ENCODE measurements at places on chromosomes 5 and 9.

DNA sequence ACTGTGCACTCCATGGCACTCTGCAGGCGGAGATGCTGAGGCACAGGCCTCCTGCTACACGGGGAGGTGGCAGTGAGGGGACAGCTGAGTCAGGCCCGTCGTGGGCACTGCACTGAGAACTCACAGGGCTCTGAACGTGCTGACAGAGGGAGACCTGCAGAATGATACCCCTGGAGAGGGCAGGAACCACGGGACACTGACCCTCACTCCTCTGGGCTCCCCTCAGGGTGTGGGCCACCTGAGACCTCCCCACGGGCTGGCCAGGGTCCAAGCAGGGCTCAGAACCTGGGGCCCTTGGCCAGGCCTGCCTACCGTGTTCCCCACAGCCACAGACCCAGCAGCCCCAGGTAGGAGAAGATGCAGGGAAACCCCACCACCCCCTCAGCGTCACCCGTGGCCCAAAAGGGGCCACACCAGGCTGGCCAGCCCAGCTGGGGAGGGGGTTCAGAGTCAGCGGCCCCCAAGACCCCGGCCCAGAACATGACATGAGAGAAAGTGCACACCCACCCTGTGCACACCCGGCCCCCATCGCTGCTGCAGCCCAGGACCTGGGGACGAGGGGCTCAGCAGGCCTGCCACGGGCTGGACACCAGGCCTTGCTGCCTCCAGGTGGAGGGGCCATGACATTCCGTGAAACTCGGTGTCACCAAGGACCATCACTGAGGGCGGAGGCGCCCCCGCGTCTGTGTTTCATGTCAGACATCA lies 30.9 kb downstream of the GLT6D1 start:
- DNase-seq: no peak

DNA sequence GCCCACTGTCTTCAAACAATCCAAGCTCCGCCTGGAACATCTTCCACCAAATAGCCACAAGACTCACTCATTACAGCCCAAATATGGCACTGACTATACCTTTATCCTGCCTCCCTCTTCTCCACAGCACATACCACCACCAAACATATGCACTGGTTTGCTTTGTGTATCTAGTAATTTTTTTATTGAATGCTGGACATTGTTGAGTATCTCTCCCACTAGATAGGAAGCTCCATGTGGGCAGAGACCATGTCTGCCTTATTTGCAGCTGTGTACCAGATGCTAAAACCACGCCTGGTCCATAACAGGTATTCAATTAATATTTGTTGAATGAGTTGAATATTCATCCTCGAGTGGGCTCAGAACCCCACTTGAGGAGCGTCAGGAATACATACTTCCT lies 67.2 kb upstream of the FUBP3 start:
- DNase-seq: no peak

DNA sequence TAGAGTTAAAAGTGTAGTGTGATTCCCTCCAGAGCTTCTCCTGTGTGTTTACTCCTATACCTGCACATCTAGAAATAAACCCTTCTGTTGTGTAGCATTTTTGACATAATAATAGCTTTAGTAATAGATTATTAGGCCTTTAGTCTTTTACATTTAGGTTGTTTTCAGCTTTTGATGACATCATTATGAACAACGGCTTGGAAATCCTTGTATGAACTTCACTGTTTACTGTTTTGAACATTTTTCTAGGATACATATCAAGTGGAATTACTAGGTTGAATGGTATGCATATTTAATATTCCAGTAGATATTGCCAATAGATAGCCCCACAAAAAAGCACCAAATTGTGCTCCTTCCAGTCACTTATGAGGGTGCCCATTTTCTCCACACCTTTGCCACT lies 174.0 kb downstream of the ARHGAP26 start:
- DNase-seq: no peak

DNA sequence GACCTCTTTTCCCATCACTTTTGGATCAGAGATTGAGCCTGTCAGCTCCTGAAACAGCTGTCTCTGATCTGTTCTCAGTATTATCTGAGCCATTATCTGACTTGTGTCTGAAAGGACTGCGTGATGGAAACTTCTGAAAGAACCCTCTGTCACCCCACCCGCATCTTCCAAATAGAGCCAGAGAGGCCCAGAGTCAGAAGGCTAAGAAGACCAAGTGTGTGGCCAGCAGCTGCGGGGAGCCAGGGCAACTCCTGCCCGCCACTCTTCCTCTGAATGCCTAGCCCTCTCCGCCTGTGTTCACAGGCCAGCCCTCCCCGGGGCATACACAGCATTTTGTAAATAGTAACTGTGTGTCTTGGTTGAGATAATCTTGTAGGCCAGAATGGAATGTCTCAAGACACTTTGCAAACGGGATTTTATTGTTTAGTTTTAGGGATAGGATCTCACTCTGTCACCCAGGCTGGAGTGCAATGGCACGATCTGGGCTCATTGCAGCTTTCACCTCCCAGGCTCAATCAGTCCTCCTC lies 92.7 kb downstream of the AOPEP start:
- peak; percentile 12 for DNase-seq

- DNase-seq: no peak
These were observed 216.3 kb downstream of the KIAA0825 start for GRCh38 chr5:94402096-94402495.

DNA sequence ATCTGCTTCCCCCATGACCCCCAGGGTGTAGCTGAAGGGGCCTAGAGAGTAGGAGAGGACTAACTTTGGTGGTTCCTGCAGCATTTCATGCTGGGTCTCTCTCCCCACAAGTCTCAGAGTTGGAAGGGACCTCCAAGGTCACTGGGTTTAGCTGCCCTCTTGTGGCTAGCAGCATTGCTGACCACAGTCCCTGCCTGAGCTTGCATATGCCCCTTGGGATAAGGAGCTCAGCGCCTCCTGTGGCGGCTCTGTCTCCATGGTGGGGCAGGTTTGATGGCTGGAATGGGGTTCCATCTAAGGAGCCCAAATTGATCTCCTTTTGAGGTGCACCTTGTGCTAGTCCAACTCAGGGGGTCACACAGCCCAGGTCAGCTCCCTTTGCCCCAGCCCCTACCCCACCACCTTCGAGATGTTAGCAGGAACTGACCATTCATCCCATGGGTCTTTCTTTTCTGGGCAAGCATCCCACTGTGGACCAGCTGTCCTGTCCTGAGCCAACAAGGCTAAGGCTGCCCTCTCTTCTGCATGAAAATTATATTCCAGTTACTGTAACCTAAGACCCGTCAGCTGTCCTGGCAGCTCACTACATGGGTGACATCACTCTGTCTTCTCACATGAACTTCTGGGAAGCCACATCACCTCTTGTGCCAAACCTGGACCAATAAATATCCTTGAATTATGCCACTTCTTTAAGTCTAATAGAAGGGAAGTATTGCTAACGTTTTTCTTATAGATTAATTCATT lies 196.2 kb downstream of the HSPA4 start:
- DNase-seq: no peak

GRCh38 chr5:23411994-23412393 lies 95.4 kb upstream of the PRDM9 start:
- no peak for DNase-seq

DNA sequence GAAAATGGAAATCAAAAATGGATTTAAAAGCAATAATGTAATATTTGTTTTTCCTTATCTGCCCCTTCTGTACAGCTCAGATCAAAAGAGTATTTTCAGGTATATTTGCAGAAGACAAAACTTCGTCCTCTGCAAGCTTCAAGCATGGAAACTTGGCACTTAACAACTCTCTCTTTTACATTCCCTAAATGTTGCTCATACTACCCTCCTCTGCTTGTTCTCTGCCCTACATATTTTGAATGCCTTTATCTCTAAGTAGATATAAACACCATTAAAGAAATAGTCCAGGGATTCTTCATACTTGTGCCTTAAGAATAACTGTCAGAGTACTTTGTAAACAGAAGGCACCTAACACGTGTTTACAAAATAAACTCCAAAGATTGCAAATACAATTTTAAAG lies 19.2 kb upstream of the SMC2 start:
- no peak for DNase-seq

DNA sequence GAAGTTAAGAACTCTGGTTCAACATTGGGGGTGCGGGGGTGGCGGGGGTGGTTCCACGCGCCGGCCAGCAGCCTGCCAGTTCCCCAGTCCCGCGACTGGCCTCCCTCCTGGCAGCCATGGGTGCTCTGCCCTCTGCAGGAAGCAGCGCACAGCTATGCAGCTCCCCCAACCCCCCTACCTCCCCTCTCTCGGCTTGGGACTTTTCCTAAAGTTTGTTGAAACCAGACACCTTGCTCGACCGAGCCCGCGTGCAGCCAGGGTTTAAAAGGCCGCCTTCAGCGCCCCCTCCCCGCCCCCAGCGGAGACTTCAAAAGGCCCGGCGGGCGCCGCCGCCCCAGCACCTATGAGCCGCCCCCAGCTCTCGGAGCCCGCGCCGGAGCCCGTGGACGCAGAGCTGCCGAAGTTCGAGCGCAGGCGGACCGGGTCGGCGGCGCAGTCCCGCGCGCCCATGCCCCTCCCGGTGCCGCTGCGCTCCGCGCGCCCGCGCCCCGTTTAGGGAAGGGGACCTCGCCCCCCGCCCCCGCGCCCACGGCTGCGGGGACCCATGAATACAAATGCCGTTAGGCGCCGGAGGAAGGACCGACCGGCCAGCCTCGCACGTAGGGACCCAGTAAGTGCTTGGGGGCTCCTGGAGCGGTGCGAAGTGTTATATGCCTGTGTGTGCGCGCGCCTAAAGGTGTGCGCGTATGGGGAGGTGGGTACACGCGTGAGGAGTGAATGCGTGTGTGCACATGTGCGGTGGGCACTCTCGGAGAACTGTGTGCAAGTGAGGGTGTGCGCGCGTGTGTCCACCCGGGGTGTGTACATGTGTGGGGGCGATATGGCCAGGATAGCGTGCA lies 1.4 kb upstream of the COL27A1 start:
- no peak for DNase-seq

DNA sequence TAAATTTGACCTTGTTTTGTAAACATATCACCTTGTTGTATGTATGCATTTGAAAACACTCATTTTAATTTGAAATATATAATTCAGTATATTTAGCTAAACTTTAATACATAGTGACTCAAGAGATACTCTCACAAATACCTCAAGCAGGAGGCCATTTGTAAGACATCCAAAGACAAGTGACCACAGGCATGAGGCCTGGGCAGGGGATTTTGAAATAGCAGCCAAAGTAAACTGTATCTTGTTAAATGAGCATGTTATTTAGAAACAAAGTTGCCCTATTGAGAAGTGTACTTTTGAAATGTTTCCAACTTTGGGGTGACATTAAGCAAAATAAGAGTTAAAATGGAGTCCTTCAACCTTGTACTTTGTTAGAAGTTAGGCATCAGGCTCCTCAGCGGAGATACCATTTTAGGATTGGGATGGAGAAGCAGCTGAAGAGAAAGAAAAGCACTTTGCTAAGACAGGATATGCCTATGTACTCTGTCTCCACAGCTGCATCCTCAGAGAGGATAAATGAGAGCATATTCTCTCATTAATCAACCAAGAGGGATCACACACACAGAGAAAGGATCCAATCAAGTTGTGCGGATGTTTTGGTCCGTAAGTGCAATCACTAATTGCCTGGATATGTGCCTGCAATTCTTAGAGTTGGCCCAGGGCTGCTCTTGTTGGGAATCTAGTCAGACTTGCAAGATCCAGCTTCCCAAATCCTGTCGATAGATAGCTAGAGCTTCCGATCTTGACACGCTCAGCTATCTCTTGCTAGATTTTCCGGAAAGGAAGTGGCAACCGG lies 157.5 kb upstream of the HAPLN1 start:
- DNase-seq: no peak

DNA sequence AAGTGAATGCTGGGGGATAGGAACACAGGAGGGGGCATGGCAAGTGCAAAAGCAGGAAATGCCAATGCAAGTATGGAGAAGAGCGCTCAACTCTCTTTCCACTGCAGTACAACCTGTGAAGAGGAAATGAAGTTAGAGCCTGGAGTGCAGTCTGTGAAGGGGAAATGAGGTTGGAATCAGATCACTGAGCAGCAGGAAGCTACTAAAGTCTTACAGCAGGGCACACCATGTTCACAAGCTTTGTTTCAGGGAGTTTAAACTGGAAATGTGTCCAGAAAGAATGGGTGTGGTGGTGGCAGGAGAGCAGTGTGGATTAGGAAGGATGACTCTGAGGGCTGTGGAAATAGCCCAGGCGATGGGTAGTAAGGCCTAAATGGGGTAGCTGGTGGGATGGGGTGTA lies 15.4 kb downstream of the ARHGEF37 start:
- no peak for DNase-seq

DNA sequence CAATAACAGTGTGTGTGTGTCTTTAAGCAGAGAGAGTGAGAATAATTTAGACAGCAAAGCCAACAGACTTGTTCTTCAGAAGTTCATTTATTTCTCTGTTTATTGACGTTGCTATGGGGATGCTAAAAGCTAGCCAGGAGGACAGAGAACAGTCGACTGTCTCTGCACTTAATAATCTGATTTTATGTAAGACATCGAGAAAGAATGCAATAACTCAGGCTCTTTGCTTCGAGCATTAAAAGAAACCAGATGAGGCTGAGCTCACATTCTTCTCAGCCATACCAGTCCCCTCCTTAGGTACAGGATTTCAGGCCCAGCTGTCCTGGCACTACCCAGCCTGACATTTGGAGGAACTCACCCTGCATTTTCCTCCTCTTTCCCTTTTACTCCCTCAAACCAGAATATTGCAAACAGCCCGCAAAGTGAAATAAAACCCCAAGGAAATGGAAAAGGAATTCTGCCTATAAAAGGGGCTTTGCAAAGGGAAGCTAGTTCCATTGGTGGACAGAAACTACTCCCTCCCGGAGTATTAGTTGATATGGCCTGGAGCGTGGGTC lies 44.5 kb upstream of the DPYSL3 start:
- DNase-seq: no peak

- no peak for DNase-seq
These were observed 235.6 kb upstream of the RPS23 start for GRCh38 chr5:82513738-82514137.

Data from caudate nucleus (tissue), 63 donors.